Stimulated activated CD4-positive, alpha-beta T cell treated with anti-CD3 and anti-CD28 coated beads, Interleukin-15, amount 100 ng/mL, for 48 hours (primary cell): ENCODE measurements at places on chromosomes 13 and 19.

DNA sequence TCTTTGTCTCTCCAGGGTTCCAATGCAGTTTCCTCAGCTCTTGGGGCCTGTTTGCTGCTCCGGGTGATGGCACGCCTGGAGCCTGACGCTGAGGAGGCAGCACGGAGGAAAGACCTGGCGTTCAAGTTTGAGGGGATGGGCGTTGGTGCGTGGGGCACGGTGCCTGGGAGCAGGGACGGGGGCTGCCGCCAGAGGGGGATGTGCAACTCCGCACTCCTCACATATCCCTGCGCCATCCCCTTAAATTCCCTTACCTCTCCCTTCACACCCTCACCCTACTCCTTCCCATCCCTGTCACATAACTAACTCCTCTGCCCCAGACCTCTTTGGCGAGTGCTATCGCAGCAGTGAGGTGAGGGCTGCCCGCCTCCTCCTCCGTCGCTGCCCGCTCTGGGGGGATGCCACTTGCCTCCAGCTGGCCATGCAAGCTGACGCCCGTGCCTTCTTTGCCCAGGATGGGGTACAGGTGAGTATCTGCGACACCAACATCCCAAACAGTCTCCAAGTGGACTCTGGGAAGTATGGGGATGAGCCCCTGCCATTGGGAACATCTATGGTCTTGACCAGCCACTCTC, 31.1 kb downstream of the TRPM4 start:
- DNase-seq: no peak

- no peak for DNase-seq
These were observed 9.0 kb upstream of the TBXA2R start for GRCh38 chr19:3615524-3616135.

GRCh38 chr19:19057720-19058119, 6.1 kb upstream of the SLC25A42 start:
- no peak for DNase-seq

- DNase-seq: no peak
These were observed 41.2 kb downstream of the NFIX start for GRCh38 chr19:13036366-13036976.

DNA sequence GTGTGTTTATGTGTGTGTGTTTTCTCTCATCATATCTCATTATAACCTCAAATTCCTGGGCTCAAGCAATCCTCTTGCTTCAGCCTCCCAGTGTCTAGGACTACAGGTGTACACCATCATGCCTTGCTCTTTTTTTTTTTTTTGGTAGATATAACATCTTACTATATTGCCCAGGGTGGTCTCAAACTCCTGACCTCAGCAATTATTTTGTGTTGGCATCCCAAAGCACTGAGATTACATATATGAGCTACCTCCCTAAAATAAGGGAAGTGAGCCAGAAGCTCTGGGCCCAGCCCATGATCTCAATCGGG, 448 bp upstream of the ZNF543 start:
- DNase-seq: no peak

- no peak for DNase-seq
These were observed 88.5 kb upstream of the C1QTNF9B start for GRCh38 chr13:23985839-23986238.

DNA sequence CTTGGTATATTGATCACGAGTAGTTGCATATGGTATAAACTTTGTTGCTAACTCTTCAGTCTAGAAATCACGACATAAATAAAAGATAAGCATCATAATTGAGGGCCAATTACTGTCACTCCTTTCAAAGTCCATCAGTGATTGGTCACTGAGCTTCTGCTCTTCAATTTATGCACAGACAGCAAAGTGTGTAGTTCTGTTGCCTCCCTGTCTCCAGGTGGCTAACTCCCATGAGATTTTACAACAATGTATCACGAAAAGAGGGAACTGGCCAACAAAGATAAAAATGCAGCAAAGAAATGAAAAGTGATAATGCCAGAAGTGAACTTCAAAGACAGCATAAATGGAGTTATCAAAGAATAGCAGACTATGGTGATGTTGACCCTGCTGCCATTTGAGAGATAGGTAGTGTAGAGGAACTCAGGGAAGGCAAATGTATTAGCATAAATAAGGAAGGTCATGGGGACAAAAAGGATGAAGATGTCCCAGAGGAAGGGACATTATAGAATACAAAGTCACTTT, 12.7 kb upstream of the TNFSF14 start:
- no peak for DNase-seq

DNA sequence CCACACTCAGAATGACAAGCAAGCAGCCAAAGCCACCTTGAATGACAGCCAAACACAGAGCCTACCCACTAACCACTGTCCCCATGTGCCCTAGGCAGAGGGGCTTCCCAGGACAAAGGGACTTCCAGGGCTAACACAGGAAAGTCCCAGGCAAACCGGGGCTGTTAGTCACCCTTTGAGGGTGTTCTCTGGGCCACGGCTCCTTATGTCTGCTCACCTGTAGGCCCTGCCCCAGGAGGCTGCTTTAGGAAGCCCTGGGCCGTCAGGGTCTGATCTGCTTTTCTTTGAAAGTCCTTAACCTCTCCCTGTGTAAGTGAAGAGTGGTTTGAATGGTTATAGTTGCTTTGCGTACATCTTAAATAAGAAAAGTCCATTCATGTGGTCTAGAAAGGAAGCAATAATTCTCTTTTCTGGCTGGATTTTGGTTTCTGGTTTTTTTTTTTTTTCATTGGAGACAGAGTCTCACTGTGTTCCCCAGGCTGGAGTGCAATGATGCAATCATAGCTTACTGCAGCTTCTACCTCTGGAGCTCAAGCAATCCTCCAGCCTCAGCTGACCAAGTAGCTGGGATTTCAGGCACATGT, 161.4 kb downstream of the EFNB2 start:
- DNase-seq: no peak

DNA sequence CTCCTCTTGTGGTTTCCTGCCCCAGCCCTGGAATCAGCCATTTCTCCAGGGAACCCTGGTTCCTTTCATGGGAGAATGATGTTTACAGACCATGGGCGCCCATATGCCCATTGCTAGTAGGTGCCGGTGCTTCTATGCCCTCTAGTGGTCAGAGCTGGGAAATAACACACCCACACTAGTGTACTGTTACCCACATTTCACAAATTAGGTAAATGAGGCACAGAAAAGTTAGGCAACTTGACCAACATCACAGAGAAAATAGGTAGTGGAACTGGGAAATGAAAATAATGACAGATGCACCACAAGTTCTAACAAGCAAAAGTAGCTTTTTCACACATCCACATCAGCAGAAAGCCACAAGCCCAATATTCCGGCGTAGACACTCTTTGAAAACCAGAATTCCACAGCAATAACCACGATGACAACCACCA, 1.3 kb upstream of the CEACAM3 start:
- DNase-seq: peak; percentile 21

DNA sequence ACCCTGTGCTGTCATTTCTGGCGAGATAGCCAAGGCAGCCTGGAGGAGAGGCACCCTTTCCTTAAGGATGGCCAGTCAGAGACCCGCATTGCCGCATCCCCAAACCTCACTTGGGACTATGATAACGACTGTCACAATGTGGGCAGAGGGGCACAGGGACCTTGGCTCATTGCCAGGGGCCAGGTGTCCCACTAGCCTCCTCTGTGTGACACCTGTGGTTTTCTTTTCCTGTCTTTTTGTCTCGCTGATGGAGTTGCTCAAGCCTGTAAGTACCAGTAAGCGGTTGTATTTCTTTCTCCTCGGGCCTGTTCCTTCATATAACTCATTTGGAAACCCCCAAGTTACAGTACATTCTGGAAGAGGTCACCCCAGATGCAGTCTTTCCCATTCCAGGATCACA, 59.5 kb downstream of the TDRD12 start:
- DNase-seq: no peak

- no peak for DNase-seq
These were observed 515 bp upstream of the ZNF324B start for GRCh38 chr19:58450856-58451357.

DNA sequence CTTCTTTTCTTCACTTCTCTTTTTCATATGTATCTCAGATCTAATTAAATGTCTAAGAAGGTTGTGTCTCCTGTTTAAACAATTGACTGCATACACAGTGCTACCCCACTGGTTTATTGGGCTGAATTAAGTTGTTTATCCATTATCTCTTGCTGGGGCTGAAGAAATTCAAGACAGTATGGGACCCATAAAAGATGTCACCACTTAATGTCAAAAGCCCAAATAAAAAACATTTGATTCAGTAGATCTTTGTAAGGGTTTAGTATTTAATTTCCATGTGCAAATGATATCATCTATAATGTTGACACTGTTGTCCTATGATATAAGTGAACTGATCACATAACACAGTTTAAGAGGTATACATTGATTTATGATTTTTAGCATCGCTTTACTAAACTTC, 1431.9 kb upstream of the PCDH20 start:
- DNase-seq: no peak

- DNase-seq: no peak
These were observed 12.9 kb upstream of the RAB8A start for GRCh38 chr19:16098821-16099220.
